ENCODE measurements at places on chromosomes 4 and X.
A peak's percentile ranks its signal among the peaks of the same experiment; 100 is the strongest.

GRCh38 chr4:3658530-3658913 is 107.7 kb upstream of the ADRA2C start:
- no peak for DNase-seq

- DNase-seq = no peak
Observed at GRCh38 chr4:173990126-173990868, 293.2 kb downstream of the FBXO8 start.

DNA sequence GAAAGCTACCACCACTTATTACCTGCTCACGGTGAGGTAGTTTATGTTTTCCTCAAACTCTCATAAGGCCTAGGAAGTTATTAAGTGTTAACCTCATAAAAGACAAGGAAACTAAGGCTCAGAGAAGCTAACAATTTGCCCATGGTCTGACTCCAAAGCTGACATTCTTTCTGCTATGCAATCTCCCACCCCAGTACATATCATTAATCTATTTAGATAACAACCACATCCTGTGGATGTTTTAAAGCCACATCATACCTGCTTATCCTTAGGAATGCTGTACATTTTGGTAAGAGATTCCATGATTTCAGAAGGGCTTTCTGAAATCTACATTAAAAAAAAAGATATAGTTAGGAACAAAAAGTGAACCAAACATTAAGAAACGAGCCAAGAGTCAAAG is 55.4 kb downstream of the HUWE1 start:
- DNase-seq = no peak

DNA sequence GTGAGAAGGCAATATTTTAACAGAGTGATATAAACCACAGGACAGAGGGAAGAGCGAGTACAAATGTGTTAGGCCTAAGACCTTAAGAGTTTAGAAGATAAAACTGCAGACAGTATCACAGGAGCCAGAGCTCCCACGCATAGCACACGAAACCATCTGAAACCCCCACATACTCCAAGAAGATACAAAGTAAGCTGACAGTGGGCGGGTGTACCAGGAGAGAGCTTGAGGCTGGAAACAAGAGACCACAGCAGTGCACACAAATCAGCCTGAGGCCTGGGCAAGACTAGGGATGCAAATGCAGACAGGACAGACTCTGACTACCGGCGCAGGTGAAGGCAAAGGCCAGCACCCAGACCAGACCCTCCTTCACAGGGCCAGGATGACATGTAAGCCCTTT is 54.1 kb upstream of the ARHGAP24 start:
- peak; percentile 5 for DNase-seq

GRCh38 chr4:138562544-138562991 is 320.4 kb upstream of the SLC7A11 start:
- DNase-seq = no peak

- DNase-seq = no peak
Observed at GRCh38 chr4:58808817-58809216, 1698.6 kb upstream of the IGFBP7 start.

DNA sequence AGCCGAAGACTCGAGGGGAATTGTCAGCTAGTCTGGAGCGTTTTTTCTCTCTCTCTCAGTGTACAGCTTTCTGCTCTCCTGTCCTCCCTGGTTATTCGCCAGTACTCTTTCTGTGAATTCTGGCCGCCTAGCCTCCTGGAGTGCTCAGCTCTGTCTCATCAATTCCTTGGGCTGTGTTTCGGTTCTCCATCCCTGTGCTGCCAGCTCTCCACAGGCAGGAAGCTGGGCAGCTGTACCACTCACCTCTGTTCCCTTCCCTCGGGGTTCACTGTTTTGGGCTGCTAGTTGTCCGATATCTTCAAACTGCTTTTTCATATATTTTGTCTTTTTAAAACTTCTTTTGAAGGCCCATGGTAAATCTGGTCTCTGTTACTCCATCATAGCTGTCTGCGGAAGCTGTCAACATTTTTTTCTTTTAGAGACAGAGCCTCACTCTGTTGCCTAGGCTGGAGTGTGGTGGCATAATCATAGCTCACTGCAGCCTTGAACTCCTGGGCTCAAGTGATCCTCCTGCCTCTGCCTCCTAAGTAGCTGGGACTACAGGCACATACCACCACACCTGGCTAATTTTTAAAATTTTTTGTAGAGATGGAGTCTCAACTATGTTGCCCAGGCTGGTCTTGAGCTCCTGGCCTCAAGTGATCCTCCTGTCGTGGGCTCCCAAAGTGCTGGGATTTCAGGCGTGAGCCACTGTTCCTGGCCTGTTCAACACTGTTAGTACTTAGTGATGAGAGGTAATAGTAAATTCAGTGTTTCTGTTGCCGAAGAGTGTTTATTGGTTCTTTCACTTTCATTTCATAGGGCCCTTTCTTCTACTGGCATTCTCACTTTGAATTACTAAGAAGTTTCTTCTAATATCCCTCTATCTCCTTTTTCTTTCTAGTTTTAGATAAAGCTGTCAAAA is 18.6 kb downstream of the ZCCHC4 start:
- DNase-seq = no peak

- no peak for DNase-seq
Observed at GRCh38 chr4:7354927-7355326, 79.8 kb downstream of the PSAPL1 start.

GRCh38 chr4:10478621-10479020 is 21.4 kb upstream of the ZNF518B start:
- no peak for DNase-seq

DNA sequence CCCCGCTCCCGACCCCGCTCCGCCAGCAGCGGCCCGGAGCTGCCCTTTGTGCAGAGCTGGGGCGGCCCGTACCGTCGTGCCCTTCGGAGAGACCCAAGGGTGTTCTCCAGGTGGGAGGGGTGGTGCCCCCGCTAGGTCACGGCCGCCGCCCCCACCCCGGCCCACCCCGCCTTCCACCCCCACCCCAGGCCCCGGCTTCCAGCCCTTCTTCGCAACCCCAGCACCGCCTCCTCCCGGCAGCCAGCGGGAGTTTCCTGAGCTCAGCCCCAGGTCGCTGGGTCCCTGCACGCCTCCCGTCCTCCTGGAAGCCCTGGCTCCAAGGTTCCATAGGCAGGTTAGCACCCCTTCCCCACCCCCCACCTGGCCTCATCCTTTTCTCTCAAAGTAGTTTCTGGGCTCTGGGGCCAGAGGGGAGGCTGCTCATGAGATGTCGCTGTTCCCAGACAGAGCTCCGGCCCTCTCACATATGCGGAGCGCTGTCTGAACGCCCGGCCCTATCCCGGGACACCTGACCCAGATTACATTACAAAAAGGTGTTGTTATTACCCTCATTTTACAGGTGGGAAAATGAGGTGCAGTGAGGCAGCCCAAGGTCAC is 25.2 kb upstream of the FGFR3 start:
- no peak for DNase-seq

- no peak for DNase-seq
Observed at GRCh38 chr4:185463541-185463940, 8.0 kb downstream of the CCDC110 start.

- no peak for DNase-seq
Observed at GRCh38 chrX:118197730-118198129, 81.1 kb upstream of the KLHL13 start.

GRCh38 chr4:104905546-104905945 is 241.1 kb upstream of the TET2 start:
- DNase-seq = no peak

GRCh38 chr4:56940971-56941370 is 33.3 kb downstream of the REST start:
- no peak for DNase-seq

- no peak for DNase-seq
Observed at GRCh38 chr4:99219072-99219471, at the start of gene ADH6. ADH6 (minus strand) TSS chr4:99219246; CDS start chr4:99219152, 94 bp downstream.

- no peak for DNase-seq
Observed at GRCh38 chr4:951186-951585, 18.9 kb downstream of the TMEM175 start.

- DNase-seq = no peak
Observed at GRCh38 chr4:177444911-177445736, 2.9 kb upstream of the AGA start.

DNA sequence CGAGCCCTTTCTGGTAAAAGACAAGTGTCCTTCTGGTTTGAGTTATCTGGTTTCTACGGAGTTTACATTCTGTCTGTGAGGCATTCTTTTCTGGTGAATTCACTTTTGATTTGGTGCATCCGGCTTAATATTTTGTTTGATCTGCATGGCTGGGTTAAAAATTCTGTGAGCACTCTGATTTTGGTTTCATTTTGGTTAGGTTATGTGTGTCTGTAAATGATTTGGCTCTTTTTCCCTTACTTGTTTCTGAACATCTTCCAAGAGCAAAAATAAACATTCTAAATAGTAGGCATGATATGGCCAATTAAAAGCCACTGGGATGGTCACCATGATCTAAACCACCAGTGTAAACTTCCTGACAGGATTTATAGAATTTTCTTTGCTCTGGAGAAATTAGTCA is 85.7 kb upstream of the PTPN13 start:
- DNase-seq = no peak

GRCh38 chr4:105923497-105924238 is 28.4 kb downstream of the NPNT start:
- no peak for DNase-seq

- no peak for DNase-seq
Observed at GRCh38 chrX:7582191-7582590, 260.8 kb upstream of the VCX start.

DNA sequence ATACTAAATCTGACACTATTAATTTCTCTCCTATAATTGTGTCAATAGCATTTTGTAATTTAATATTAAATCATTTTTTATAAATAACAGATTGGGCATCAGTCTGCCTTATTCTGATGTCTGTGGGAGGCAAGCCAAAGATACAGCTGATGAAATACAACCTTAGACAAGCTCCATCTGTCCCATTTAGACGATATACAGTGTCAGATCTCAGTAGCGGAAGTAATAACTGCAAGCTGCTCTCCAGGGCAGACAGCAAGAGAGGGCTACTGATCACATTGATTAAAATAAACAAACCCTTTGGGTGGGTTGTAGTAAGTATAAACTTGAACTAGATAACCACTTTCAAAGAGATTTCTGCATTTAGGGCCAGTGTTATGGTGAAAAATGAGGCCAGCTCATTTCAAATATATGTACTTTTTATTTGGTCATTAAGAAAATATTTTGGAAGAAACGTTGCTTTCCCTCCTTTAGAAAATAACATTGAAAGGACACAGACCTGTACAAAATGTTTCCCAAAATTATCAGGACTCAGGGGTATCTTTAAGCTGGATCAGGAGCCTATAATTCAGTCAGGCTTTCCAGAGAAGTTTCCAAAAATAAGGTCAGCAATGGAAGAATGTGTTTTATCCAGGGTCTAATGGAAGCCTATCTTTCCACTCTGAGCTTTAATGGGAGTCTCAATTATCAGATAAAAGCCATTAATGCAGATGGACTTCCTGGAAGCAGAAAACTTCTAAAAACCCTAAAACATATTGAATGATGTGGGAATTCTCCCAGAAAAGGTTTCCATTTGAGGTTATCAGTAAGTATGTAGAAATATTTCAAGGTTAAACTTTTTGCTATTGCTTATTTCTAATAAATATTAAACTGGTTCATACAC is 1028.8 kb upstream of the IGFBP7 start:
- no peak for DNase-seq

DNA sequence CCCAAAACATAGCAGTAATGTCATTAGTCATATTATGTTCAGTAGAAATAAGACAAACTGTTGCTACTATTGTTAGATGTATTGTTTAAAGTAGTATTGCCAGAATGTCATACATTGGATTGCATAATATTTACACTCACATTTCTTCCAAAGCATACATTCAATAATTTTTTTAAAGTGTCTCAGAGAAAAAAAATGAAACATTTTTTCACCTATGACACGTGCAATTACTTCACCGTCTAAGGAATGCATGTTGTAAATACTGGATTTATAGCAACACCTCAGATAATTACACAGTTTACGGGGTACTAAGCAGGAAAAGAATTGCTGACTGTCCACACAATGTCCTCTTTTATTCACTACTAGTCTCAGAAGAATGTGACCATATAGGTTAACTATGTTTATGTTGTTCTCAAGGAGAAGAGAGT is 162.1 kb downstream of the PCDH18 start:
- DNase-seq = no peak

- DNase-seq = no peak
Observed at GRCh38 chr4:15171725-15172124, 169.4 kb downstream of the CPEB2 start.

- no peak for DNase-seq
Observed at GRCh38 chr4:67106861-67107460, 438.3 kb downstream of the CENPC start.

- DNase-seq = no peak
Observed at GRCh38 chrX:31139961-31140360, 68.1 kb upstream of the FTHL17 start.

DNA sequence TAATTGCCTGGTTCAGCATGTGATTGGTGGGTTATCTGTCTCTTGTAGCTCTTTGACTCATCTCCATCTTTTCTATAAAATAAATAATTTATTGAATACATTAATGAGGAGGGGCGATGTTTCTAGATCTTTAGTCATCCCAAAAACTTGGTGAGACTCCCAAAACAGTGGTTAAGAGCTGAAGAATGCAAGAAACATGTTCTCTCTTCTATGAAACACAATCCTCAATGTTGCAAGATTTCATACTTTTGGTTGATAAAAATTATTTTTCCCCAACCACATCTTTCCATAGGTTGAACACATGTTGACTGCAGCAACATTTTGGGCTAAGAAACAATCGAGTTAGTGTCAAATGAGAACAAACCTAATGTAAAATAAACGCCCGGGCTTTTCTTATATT is 1.2 kb upstream of the TMEM47 start:
- no peak for DNase-seq

- DNase-seq = no peak
Observed at GRCh38 chrX:150879855-150880807, 18.3 kb downstream of the CD99L2 start.

DNA sequence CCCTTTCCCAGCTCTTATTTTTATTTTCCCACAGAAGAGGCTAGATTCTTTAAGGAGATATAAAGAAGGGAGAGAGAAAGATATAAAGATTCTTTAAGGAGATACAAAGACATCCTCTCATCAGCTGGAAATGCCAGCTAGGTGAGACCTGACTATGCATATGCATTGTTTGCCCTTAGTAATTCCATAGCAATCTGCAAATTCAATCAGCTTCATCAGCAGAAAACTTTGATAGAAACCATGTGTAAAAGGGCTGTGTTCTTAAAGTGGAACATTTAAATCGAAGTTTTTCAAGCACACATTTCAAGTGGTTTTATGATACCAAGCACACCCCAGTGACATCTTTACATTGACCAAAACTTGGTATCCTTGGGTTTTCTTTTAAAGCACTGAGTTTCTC is 24.1 kb downstream of the FHL1 start:
- no peak for DNase-seq

- no peak for DNase-seq
Observed at GRCh38 chrX:16966752-16967448, 20.4 kb downstream of the REPS2 start.

DNA sequence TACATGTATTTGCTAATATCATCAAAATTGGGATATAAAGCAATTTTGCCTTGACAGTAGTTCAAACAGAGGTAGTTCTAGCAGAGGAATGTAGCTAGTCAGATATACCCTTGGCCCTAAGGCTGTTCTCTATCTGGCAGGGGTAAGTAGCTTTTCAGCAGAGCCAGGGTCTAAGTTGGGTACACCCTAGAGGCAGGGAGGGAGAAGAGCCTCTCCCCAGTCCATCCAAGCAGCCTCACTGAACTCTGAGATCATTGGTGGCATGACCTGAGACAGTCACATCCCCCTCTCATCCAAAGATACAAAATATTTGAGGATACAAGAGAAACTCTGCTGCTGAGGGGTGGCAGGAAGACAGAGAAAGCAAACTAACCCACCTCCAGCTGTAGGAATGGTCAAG is 343.7 kb downstream of the DHX15 start:
- no peak for DNase-seq

Measured in occipital lobe (tissue), 3 donors.